ENCODE measurements at places on chromosomes 5 and 9.

GRCh38 chr5:143086908-143087637 is 316.4 kb downstream of the NR3C1 start:
- DNase-seq: peak; percentile 56

DNA sequence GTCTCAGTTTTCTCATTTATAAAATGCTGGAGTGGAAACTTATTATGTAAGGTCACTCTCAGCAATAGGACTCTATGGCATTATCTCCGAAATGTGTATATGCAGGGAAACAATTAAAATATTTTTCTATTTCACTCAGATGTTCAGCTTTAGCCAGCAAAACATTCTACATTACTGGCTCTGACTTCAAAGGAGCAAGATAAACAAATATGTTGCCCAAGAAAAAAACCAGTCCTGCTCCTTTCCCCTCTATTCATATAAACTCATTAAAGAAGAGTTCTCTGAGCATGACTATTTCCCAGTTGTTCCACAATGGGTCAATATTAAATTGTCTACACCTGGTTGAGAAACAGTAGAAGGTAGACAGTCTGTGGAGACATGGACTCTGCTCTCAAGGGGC is 155.0 kb downstream of the NPR3 start:
- no peak for DNase-seq

- DNase-seq: no peak
Measured at GRCh38 chr9:114757984-114758383, 47.9 kb downstream of the TNFSF15 start.

GRCh38 chr5:100827481-100827889 is 75.6 kb downstream of the ST8SIA4 start:
- DNase-seq: peak; percentile 53
